Stimulated activated CD8-positive, alpha-beta memory T cell treated with anti-CD3 and anti-CD28 coated beads, Interleukin-2, amount 100 ng/mL, for 48 hours (primary cell): ENCODE measurements at places on chromosomes 3 and 15.

- DNase-seq, result no peak
Measured at GRCh38 chr3:9205345-9206143, 43.9 kb downstream of the SRGAP3 start.

DNA sequence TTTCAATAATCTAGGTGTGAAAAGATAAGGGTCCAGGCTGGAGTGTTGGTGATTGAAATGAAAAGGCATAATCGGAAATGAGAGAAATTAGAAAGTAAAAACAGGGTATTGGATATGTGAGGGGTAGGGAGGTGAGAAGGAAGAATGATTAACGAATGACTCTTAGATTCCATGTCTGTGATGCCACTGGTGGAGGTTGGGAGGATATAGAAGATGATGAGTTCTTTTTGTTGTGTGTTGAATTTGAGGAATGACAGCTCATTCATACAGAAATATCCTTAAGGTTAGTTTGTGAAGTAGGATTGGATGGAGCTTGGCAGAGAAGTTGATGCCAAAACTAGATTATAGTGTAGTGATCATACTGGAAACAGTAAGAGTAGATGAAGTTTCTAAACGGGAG, 72.2 kb upstream of the CCNL1 start:
- no peak for DNase-seq

- no peak for DNase-seq
Measured at GRCh38 chr15:59353994-59354416, 18.7 kb downstream of the MYO1E start.

DNA sequence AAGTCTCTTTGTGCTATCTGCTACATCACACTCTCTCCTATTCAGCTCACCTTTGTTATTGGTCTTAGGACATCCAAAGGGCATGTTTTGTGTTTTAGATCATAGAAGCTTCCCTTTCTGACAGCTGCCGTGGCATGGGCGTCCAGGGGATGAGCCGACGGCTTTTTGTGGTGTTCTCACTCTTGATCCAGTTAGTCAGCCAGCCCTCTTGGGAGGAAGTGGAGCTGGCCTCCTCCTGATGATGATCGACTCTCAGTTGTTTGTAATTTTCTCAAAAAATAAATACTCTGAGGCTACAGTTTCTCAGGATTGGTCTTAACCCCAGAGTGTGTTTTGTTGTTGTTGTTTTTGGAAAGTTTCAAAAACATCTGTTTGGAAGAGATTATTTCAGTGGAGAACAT, 34.4 kb downstream of the BOC start:
- no peak for DNase-seq

GRCh38 chr3:179196098-179196497, 47.9 kb downstream of the PIK3CA start:
- no peak for DNase-seq

DNA sequence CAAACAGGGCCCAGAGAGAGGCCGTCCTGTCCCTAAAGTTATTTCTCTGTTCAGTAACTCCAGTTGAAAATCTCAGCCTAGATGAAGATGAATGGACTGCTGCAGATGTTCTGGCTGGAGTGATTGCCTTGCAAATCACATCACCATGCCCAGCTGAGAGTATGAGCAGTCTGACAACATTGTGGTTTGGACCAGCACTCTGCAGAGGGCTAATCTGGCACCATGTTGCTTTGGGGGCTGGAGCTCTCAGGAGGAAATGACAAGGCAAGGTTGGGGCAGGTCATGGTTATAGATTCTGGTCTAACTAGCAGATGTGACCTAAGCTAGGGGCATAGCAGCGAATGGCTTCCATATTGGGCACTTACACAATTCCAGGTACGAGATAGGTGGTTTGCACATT, 314.2 kb downstream of the CLSTN2 start:
- DNase-seq, result no peak

- DNase-seq, result no peak
Measured at GRCh38 chr3:126186271-126186670, 5.9 kb upstream of the ALDH1L1 start.

DNA sequence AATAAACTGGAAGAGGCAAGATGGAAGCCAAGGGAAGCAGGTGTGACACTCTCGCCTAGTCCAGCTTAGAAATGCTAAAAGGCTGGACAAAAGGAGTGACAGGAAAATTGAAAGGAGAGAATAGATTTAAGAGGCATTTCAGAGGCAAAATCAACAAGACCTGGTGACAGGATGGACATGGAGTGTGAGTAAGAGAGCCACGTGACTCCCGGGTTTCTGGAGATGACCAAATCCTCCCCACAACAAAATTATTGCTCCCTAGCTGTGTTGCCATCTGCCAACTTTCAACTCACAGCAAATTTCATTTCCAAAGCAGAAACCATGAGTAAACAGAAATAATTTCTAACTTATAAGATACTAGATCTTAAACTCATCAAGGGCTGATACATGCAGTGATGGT, 52.6 kb downstream of the MTHFS start:
- no peak for DNase-seq

DNA sequence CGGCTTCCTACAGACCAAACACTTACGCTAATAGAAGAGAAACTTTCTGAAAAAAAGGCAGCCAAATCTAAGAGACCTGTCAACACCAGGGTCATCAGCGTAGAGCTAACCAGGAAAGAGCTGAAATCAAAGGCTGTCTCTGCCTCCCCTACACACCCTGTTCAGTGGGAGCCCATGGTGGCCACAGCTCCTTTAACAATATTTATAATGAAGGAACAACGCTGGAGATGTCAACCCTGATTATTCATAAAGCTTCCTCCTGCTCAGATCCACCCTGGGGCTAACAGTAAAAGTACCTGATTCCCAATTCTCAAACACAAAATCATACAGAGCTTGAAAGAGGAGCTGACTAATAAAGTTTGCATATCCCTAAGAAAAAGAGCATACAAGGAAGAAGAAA, 133.7 kb downstream of the ANXA2 start:
- DNase-seq, result no peak

DNA sequence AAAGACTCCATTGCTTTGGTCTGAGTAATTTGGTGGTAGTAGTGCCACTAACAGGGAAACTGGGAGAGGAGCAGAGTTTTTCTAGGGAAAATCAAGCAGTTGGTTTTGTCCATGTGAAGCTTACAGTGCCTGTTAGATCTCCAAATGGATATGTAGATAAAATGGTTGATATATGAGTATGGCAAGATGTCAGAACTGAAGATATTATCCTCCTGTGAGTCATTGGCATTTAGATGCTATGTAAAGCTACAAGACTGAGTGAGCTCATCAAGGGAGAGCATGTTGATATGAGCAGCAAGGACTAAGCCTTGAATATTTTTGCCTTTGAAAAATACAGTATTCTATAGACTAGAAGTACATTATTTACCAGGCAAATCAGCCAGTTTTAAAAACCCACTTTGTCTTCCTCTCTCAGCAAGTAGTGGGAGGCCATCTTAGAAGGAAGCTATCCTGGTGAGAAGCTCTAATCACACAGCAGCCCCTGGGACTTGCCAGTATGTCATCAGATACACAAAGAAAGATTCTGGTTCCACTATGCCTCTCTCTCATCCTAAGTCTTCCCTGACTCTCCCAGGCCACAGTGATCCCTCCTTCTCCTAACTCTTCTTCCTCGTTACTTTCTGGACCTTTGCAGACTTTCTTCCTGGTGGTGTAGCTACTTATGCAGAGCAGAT, 77.4 kb upstream of the ANKRD28 start:
- no peak for DNase-seq

DNA sequence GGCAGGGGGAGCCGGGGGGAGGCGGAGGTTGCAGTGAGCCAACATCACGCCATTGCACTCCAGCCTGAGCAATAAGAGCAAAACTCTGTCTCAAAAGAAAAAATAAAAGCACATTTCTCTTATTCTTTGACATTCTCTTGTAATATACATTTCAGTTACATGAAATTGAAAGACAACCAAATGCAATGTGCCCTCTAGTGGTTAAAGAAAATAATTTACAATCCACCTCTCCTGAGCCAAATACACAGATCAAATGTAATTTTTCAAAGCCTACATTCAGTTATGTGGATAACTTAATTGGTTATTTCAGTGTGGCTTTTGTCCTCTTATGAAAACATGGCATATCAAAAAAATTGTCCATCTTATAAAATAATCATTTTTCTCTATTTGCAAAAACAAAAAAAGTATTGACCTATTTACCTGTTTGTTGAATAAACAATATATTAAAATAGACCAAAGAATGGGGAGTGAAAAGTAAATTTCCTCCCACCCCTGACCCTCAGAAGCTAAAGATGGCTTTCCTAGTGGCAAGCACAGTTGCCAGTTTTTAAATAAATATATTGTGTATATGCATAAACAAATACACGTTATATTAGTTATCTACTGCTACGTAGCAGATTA, 14.2 kb upstream of the U2SURP start:
- no peak for DNase-seq

- no peak for DNase-seq
Measured at GRCh38 chr15:59590027-59590426, 21.6 kb upstream of the GCNT3 start.
